Fibroblast of gingiva (primary cell): ENCODE measurements at places on chromosomes 7 and 10.

GRCh38 chr7:76060842-76061241, 12.9 kb downstream of the MDH2 start:
- no peak for DNase-seq

- DNase-seq = no peak
Observed at GRCh38 chr10:132742837-132743194, 43.1 kb downstream of the NKX6-2 start.

DNA sequence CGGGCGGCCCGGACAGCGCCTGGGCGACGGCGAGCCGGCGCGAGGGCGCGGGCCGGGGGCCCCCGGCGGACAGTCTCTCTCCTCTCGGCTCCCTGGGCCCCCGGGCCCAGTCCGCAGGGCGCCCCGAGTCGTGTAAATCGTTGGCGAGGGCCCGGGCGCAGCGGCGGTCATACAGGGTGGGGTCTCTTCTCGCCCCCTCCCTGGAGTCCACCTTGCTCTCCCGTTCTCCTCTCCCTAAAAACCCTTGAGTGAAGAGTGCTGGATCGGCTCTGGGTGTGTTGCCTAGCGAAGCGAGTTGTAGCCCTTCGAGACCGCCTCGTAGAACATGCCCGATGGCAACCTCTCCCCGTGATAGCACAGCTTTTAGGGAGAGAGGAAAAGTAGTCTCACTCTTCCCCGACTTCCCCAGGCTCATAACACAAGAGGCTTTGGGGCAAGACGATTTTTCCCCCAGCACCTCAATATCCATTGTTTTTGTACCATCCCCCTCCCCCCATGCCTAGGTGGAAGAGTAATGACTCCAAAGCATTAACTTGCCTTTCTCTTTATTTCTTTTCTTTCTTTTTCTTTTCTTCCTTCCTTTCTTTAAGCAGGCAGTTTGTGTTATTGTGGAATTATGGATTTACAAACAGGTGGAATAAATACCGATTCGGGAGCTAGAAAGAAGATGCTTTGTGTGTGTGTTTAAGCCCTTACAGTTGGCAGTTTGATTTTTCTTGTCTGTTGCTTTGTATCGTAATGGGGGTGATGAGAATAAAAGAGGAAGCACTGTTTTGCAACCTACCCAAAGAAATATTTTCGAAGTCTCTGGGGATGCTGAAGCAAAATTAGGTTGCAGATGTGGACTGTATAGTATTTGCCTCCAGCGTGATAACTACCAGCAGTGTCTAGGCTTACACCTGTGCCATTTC, 822 bp downstream of the SHOC2 start:
- peak; percentile 73 for DNase-seq

DNA sequence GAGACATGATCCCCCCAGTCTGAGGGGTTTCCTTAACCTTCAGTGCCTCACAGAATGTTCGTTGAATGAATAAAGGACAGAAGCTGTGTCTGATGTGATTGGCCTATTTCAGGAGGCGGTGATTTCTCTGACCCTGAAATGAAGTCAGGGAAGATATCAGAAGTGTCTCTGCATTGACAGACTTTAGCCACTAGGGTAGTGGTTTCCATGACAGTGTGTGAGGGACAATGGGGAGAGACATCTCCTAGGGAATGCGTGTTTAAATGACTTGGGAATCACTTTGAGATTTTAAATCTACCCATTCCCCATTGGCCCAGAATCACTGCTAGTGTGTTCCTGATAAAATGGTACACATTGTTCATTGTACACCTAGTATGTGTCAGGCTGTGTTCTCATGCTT, 132.0 kb downstream of the CFAP58 start:
- no peak for DNase-seq

- no peak for DNase-seq
Observed at GRCh38 chr10:13711291-13711690, 124.5 kb downstream of the PRPF18 start.

DNA sequence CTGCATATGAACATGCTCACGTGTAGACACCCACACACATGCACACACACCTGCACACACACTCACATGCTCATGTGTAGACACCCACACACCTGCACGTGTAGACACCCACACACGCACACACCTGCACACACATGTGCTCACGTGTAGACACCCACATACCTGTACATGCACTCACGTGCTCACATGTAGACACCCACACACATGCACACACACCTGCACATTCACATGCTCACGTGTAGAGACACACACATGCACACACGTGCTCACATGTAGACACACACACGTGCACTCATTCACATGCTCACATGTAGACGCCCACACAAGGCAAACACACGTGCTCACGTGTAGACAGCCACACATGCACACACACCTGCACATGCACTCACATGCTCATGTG, 275.8 kb downstream of the PTPRN2 start:
- DNase-seq = no peak

DNA sequence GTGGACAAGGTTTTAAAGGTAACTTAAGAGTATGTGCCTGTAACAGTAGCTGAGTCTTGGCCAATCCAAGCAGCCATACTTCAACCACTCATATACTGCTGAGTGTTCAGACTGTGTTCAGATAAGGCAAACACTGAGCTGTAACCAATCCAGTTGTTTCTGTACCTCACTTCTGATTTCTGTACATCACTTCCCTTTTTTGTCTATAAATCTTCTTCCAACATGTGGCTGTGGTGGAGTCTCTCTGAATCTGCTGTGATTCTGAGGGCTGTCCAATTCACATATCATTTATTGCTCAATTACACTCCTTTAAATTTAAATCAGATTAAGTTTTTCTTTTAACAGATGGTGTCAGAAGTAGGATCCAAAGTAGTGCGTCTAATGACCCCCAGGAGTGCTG, 149.5 kb upstream of the PHF14 start:
- no peak for DNase-seq

- DNase-seq = peak; percentile 46
Observed at GRCh38 chr7:93044147-93044810, 73.5 kb downstream of the SAMD9 start.

DNA sequence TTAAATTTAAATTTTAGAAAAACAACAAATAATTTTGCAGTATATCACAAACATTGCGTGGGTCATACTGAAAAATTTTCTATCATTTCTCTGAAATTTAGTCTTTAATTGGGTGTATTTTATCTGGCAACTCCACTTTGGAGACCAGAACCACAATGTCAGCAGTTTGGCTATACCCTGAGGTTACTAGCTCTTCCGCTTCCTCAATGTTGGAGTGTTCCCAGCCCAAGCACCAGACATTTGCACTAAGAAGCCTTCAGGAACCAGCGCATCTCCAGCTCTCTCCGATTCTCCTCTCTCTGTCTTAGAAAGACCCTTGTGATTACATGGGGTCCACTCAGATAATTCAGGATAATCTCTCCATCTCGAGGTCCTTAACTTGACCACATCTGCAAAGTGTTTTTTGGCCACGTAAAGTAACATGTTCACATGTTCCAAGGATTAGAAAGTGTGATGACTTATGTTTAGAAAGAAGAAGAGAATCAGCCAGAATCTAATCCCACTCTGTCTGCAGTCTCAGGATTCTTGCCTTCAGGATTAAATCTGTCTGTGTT, 43.1 kb upstream of the ADRB1 start:
- no peak for DNase-seq
